ENCODE measurements at places on chromosomes 11 and 22.
A peak's percentile ranks its signal among the peaks of the same experiment; 100 is the strongest.

GRCh38 chr11:36193290-36193619 lies 96.0 kb downstream of the COMMD9 start:
- no peak for DNase-seq

DNA sequence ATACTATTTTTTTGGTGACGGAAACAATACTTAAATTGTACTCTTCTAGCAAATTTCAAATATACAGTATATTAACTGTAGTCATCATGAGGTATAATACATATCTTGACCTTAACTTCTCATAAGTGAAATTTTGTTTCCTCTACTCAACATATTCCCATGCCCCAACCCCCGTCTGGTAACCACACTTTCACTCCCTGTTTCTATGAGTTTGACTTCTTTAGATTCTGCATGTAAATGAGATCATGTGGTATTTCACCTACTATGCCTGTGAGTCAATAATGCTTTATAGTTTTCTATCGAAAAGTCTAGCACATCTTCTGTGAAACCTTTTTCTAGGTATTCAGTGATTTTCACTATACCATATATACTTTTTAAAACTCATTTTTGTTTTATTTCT lies 663.2 kb downstream of the CNTN5 start:
- DNase-seq, result no peak

DNA sequence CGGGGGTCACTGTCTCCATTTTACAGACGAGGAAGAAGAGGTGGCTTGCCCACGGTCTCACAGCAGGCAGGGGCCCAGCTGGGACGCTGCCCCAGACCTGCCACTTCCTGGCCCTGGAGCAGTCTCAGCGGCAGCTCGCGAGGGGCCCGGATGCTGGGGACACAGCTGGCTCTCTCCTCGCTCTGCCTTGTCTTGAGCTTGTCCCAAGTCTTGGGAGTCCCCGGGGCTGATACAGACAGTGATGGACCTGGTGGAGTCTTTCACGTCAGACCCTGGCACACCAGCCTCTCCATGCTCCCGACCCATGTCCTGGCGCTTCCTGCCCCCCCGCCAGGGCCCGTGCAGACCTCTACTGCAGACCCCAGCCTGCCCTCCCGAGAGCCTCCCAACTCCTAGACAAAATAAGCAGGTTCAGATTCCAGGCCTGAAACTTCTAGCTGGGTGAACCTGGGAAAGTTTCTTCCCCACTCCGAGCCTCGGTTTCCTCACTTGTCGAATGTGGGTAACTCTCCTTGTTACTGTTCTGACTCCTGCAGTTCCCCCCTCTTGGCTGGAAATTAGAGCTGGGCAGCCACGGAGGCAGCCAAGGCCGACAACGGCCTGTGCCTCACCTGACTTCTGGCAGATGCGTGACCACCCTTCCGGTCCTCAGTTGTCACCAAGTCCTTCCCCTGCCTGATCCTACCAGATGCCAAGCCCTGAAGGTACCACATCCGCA lies 145.4 kb downstream of the CACNA1I start:
- no peak for DNase-seq

- DNase-seq, result no peak
Measured at GRCh38 chr11:58628446-58628845, 6.0 kb downstream of the CNTF start.

DNA sequence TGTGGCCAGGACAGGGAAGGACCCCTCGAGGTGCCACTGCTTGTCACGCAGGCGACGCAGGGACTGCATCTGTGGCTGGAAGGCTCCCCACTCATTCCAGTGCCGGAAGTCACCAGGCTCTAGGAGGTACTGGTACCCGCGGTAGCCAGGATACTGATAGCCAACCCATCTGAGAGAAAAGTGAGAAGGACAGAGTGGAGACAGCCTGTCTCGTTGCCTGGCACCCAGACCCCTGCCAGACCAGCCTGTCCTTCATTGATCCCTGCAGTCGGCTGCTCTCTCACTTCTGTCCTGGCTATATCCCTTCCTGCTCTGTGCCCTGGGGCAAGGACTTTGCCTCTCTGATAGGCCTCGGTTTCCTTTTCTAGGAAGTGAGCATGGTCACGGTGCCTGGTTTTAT lies 9.6 kb upstream of the TPST2 start:
- no peak for DNase-seq

GRCh38 chr11:127994736-127995135 lies 592.6 kb downstream of the ETS1 start:
- DNase-seq, result no peak

DNA sequence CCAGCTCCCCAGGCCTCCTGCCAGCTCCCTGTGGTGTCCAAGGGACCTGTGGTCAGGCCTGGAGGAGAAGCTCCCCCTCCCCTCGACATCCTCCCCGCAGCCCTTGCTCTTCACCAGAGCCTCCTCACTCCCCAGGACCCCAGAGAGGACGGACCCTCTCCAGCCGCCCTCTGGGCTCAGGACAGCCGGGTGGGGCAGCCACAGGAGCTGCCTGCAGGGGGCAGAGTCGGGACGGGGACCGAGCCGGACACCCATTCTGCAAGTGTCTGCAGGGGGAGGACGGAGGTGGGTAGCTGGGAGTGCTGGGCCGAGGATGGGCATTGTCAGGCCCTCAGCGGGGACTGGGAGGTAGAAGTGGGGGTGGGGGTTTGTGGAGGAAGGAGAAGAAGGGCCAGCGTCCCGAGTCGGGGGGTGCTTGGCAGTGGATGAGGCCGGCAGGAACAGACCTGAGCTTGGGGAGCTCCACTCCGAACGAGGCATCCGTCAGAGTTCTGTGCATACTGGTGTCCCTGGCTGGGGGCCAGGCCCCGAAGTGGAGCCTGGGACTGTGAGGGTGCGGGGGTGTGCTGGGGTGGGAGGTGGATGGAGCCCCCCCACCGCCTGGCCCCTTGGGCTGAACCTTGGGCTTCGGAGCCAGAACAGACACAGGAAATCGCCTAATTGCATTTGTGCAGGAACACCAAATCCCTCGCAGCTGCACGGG lies 15.2 kb downstream of the PRR33 start:
- DNase-seq, result no peak

DNA sequence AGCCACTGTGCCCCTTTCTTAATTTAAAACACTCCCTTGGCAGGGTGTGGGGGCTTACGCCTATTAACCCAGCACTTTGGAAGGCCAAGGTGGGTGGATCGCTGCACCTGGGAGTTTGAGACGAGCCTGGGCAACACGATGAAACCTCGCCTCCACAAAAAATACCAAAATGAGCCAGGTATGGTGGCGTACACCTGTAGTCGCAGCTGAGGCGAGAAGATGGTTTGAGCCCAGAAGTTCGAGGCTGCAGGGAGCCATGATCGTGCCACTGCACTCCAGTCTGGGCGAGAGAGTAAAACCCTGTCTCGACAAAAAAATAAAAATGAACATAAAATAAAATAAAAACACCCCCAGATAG lies 45.0 kb downstream of the LINC01488 start:
- DNase-seq, result no peak

DNA sequence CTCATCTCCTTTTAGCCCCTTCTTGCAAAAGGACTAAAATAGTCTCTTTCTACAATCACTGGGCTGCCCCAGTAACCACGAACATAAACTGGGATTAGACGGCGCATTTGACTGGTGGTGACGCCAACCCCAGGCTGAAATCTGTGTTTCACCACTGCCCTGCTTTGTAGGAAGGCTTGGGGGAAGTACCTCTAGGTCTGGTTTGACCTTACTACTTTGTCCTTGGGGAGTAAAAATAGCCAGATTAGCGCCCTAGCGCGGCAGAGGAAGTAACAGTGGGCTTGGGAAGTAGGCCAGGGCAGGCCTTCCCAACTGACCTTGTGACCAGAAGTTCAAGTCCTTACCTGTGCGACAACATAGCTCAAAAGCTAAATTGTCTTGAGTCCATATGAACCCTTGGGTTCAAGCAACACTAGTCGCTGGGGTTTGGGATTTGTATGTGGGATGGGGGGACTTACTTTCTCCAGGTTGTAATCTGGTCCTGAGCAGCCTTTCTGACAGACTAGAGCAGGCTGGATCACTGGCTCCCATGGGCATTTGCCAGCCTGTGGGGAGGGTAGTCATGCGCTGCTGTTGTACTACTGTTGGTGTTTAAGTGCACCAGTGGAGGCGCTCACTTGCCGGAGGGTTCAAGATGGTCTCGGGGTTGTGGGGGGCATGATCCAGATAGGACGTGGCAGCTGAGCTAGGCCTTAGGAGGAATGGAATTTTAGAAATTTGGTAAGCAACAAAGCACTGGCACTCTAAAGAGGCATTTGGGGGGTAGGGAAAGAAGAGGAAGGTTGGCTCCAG lies 953 bp upstream of the PACS1 start:
- DNase-seq, result peak; percentile 25

DNA sequence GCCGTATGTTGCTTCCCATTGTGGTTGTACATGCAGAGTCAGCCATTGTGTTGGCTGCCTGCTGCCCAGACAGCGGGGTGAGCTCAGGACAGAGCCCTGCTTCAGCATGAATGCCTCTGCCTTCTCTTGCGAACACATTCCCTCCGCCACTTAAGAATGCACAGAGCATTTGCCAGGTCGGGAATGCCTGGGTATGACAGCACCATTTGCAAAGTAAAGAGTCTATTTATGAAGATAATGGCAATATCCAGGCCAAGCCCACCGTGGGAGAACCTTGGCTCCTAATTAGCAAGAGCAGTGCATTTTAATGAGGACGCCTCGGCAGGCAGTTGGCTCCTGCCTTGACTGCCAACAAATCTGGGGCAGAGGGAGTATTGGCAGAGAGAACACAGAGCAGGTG lies 62.5 kb upstream of the SORL1 start:
- no peak for DNase-seq

DNA sequence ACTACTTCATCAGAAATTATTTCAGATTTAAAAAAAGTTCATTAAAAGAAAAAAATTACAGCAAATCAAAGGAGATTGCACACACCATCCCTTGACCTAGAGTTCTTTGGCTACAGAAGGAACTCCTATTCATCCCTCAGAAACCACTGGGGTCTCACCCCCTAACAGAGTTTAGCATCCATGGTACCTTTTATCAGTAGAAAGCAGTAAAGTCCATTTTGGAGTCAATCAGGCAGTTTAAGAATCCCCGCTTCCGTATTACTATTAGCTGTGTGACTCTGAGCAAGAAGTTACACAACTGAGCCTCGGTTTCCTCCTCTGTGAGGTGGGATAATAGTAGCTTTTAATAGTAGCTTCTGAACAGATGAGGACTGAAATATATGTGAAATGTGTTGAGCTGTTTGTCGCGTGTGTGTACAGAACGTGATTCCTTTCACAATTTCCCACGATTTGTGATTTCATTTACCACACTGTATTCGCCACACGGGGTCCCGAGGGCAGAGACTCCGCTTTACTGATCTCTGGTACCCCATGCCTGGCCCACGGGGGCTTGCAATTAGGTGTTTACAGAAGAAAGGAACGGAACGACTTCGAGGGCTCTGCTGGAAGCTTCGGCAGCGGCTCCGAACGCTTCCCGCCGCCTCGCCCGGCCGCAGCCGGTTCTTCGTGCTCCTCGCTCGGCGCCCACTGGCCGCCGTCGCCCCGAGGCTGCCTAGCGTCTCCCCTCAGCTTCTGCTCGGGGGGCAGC lies 72.5 kb upstream of the ZBED5 start:
- DNase-seq, result no peak

DNA sequence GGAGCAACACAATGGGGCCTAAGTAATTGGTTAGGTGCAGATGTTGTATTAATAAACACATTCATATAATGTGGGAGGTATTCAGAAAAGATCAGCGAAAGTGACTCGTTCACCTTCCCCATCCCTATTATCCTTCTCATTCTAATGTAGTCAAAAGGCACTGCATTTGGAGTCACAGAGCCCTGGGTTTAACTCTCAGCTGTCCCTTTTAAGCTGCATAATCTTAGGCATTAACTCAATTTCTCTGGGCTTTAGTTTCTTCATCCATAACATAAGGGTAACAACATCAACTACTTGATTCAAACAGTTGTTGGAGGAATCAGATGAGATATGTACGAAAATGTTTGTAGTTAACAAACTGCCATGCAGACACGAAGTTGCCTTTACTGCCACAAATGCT lies 187.6 kb upstream of the PITPNB start:
- no peak for DNase-seq

- no peak for DNase-seq
Measured at GRCh38 chr11:15114501-15115475, at the start of gene INSC. Gene INSC, plus strand, starts transcription at chr11:15114923. Its CDS starts 34,252 bp downstream, at chr11:15149175.

DNA sequence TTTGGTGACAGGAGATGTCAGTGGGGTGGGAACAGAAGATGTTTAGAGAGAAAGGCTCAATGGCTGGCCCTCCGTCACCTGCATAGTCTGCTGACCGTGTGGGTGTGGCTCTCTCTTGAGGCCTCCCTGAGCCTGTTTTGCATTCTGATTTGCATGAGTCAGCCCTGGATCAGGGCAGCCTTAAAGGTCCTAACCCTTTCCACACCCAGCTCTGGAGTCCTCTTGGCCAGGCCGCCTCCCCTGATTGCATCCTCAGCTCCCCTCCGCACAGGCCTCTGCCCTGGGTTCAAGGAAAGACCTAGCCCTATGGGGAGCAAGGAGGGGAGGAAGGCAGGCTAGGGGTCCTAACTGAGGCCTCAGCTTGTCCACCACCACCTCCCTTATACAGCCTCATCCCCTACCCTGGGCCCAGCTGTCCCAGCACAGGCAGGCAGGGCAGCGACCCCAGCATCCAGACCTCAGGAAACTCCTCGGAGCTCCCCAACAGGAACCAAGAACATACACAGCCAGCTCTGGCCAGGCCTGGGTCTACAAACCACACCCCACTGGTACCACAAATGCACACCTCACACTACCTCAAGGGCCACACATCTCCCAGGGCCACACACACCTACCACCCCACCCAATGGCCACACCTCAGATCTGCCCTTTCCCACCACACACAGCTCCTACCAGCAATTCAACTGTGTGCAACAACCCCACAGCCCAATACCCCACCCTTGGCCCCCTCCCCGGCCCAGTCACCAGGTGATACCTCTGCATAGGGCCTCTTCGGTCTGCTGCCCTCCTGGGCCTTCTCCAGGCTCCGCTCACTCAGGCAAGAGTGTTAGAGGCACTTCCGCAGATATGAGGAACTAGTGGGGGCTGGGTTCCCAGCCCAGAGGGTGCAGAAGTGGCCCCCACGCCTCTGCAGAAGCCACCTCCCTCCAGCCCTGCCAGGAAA lies 13.7 kb downstream of the ARAP1 start:
- no peak for DNase-seq

- DNase-seq, result peak; percentile 40
Measured at GRCh38 chr11:57406337-57406904, 16.0 kb upstream of the PRG2 start.

DNA sequence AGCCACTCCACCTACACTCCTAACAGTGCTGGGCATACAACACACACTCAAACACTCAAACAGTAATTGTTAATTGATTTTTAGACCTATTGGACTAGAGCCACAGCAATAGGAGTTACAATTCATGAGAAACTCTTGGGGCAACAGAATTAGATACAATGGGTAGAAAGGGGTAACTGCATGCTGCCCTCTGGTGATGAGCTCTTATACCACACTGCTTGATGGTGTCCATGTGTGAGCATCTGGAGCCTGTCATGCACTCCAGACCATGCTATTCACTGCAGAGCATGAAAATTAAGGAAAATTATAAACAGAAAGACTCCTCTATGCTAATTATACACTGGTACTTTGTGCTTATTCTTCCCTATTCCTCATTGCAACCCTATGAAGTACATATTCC lies 975.5 kb upstream of the CCDC90B start:
- no peak for DNase-seq

- no peak for DNase-seq
Measured at GRCh38 chr11:46896719-46897406, 21.5 kb downstream of the LRP4 start.

All from stimulated activated CD4-positive, alpha-beta T cell treated with anti-CD3 and anti-CD28 coated beads, TNF-alpha, amount 100 ng/mL, for 24 hours (primary cell).